ENCODE measurements at places on chromosomes 1 and 21. TPM values are rescaled to one million over a fixed set of nuclear protein-coding genes. Genes with fewer than 3 reads are reported as not detected.

The PRKAA2 gene
- 5.3 TPM for polyA plus RNA-seq

The CD247 gene
- polyA plus RNA-seq, result 7.4 TPM

The GBP7 gene
- 0.10 TPM for polyA plus RNA-seq

DNA sequence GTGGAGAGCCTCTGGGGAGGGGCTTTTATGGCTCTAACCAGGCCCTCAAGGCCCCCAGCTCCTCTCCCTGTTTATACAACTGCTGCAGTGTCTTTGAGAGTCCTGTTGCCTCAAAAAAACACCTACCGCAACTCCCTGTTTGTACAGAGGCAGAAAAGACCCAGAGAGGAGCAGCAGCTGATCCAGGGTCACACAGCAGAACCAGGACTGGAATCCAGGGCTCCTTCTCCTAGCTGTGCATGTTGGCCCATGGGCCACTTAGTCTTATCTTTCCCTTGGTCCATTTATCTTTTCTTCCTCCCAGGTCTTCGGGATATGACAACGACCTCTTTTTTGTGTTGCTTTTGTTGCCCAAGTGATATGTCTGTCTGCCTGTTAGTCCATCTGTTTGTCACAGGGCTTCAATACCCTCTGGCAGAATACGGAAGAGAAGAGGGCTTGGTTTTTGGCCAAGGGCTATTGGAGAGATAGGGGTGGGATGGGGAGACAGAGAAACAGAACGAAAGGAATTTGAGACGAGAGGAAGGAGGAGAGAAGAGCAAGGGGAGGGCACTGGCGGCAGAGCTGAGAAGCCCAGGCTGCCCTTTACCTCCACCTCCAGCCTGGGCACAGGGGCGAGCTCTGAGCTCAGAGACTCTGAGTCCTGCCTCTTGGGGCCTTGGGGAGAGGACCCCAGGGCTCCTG is 33.5 kb upstream of the WASF2 start:
- DNase-seq, result no peak

- DNase-seq, result no peak
These were observed 4.2 kb upstream of the TNFRSF1B start for GRCh38 chr1:12162459-12163137.

GRCh38 chr21:32322103-32322502 is 23.4 kb downstream of the MRAP start:
- DNase-seq, result no peak

GRCh38 chr1:39822146-39822545 is 33.5 kb upstream of the BMP8B start:
- no peak for DNase-seq

GRCh38 chr1:47991187-47991586 is 6.0 kb downstream of the TRABD2B start:
- no peak for DNase-seq

GRCh38 chr1:16152481-16153087 is 3.3 kb downstream of the EPHA2 start:
- no peak for DNase-seq

DNA sequence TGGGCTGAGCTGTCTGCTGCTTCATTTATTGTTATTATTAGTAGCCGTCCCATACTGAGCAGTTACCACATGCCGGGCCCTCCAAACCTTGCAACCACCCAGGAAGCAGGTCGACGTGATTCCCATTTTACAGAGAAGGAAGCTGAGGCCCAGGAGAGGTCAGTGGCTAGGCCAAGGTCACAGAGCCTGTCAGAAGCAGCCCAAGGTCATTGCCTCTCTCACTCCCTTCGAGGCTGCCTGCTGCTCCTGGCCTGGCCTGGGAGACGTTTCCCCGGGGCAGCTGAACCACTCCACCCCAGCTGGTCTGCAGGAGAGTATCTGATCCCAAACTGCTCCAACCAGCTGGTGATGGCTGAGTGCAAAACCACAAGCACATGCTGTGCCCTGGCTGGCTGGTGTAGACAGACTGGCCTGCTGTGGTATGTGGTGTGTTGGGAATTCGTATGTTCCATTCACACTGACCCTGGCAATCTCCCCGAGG is 6.5 kb downstream of the PADI4 start:
- no peak for DNase-seq

DNA sequence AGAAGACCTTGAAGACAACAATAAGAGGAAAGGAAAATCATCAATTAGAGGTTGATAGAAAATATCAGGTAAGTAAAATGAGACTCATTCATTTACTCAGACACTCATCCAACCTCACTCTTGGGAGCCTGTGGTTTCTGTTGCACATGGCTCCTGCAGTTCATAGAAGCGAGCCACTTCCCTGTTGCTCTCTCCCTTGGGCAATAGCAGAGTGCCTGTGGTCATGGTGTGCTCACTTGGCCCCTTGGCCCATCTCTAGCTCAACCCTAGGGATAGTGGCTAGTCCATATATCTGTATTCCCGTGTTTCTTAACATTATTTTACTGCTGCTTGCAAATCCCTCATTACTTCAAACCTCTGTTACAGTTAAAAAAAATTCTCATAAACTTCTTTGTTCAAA is 368.6 kb downstream of the PTPRC start:
- no peak for DNase-seq

GRCh38 chr1:114154146-114154962 is 685 bp upstream of the SYT6 start:
- DNase-seq, result peak; percentile 8

- DNase-seq, result no peak
These were observed 271.7 kb downstream of the NPHP4 start for GRCh38 chr1:5720484-5720883.

DNA sequence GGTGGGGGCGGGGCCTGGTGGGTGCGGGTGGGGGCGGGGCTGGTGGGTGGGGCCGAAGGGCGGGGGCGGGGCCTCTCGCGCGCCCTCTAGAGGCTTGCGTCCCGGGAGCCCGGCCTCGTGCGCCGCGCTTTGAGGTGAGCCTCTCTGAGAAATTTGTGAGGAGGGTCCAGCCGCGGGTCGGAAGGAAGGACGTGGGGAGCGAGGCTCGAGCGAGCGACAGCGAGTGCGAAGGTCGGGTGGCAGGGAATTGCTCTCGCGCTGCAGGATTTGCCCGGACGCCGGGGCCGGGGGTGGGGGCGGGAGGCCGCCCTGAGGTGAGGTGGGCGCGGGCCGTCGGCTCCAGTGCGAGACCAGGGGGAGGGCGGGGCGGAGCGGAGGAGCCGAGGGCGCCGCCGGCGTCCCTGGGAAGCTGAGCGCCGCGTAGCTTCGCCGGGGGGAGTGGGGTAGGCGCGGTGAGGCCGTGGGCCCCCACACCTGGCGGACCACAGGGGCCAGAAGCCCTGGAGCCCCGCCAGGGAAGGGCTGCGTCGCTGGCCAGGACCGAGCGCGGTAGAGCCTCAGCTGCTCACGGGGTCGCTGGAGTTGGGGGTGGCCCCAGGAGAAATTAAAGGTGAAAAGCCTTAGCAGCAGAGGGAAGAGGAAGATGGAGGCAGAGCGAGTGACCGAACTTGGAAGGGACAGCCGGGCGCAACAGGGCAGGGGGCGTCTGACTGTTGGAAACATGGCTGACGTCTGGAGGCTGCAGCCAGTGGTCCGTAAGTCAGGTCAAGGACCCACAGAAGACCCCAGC is 754 bp upstream of the LSS start:
- DNase-seq, result peak; percentile 31

DNA sequence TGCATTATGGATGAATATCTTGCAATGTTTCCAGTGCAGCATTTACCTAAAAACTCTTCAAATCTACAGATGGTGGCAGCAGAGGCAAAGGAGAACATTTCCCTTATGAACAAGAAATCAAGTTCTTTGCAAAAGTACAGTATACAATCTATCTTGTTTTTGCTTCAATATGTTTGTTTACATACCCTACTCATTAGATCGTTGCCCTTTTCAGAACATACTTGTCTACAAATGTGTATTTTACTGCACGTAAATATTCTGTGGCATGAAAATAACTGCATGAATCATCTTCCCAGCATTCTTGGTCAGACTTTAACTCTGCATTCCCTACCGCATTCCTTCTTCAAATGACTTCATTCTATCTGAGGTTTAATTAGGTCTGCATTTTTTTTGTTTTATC is 212.7 kb downstream of the ZP4 start:
- peak; percentile 18 for DNase-seq
